Nucleus accumbens (tissue), 56 donors: ENCODE measurements at places on chromosomes 2 and 18.

GRCh38 chr2:69645031-69645431 lies 1.5 kb upstream of the AAK1 start:
- no peak for DNase-seq

- DNase-seq, result no peak
Measured at GRCh38 chr18:52312346-52312745, 27.7 kb upstream of the DCC start.

GRCh38 chr2:200021449-200022114 lies 66.2 kb downstream of the MAIP1 start:
- DNase-seq, result no peak

DNA sequence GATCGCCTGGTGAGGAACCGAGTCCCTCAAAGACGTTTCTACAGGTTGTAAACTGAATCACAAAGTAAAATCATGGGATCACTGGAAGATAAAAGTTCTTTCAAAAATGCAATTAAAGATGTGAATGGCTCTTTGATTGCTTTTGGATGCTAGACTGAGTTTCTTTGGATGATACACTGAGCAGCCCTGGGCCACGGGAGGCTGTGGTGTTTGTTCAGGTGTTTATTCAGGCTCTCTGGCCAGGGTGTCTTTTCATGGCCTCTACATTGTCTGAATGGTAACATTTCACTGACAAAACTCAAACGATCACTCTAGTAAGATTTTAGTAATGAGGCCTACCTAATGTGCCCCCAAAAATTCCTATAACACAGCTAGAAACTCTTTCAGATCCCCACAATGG lies 48.4 kb upstream of the SPATS2L start:
- DNase-seq, result no peak

GRCh38 chr18:63339920-63340484 lies 20.4 kb upstream of the BCL2 start:
- DNase-seq, result no peak

DNA sequence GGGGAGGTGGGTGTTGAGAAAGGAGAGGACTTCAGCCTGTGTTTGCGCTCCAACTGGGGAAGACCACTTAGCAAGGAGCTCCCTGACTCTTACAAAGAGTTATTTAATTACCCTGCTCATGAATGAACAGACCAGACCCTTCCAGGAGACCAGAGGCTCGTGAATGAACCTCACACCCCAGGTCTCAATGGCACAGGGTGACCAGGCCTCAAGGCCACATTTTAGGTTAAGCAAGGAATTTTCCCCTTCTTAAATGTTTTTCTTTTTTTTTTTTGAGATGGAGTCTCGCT lies 25.3 kb downstream of the SMAD7 start:
- no peak for DNase-seq

DNA sequence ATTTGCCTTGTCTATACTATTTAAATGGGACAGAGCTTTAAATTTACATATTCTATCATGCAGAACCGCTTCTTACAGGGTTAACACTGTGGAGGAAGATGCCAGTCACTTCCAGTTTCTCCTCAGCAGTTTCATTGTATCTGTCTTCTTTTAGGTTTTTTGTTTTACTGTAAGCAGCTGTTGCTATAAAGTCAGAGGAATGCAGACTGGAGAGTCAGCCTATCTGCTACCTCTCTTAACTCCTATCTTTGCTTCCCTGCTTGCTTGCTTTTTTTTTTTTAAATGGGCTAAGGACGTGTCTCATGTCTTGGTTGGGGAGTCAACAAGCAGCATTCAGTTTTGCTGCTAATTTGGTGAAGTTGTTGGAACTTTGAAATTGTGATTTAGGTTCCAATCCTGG lies 8.9 kb downstream of the EPC2 start:
- DNase-seq, result no peak
